Fibroblast of the aortic adventitia (primary cell): ENCODE measurements at places on chromosomes 16 and 17.

GRCh38 chr17:53950207-53950857 lies 127.6 kb downstream of the KIF2B start:
- no peak for DNase-seq

GRCh38 chr16:87824991-87825841 lies 44.1 kb downstream of the SLC7A5 start:
- DNase-seq: no peak

GRCh38 chr17:74099442-74100340 lies 103.8 kb upstream of the RPL38 start:
- no peak for DNase-seq

DNA sequence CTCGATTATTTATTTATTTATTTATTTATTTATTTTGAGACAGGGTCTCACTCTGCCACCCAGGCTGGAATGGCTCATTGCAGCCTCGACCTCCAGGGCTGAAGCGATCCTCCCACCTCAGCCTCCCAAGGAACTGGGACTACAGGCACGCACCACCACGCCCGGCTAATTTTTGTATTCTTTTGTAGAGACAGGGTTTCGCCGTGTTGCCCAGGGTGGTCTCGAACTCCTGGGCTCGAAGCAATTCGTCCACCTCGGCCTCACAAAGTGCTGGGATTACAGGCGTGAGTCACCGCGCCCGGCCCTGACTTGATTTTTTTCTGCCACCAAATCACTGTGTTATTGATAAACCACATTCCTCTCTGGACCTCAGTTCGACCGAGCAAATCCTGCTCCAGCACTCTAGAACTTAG lies 758 bp upstream of the RPL23A start:
- DNase-seq: no peak

DNA sequence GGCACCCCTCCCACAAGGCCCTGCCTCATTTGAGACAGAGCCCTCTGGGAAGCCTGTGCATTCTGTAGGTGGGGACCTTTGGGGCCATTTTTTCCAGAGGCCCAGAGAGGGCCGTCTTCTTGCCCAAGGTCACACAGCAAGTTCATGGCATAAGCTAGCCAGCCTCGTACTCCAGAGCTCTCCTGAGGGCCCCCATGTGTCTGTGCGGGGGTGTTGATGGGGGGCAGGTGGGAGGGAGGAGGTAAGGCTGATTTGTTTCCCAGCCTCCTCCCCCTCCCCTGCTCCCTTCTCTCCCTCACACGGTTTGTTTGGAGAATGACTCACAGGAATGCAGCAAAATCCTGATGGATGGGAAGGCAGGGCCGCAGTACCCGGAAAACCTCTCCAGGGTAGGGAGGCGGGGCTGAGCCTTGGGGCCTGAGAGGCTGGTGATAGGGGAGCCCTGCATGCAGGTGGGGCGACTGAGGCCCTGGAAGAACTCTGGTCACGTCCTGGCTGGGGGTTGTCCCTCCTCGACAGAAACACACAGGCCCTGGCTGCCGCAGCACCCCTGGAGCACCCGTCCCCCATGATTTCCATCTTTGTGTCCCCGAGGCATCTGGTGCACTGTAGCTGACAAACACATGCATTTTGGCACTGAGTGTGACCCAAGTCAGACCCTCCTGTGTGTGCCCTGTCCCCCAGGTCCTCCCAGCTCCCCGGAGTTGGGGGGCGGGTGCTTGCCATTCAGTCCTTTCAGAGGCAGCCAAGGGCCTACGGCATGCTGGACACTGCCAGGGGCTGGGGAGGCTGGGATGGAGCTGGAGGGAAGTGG lies 29.7 kb downstream of the RAI1 start:
- peak; percentile 82 for DNase-seq

DNA sequence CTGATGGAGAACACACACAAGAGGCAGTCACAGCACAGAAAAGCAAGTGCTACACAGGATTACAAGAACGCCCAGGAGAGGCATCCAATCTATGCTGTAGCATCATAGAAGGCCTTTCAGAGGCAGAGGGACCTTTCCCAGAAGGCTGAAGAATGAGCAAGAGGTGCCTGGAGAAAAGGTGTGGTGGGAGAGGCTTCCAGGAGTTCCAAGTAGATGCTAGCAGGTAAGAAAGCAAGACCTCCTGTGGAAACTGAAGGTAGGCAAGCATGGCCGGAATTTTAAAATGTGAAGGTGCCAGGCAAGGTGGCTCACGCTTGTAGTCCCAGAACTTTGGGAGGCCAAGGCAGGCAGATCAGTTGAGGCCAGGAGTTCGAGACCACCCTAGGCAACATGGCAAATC lies 2.1 kb downstream of the ARHGAP17 start:
- no peak for DNase-seq

DNA sequence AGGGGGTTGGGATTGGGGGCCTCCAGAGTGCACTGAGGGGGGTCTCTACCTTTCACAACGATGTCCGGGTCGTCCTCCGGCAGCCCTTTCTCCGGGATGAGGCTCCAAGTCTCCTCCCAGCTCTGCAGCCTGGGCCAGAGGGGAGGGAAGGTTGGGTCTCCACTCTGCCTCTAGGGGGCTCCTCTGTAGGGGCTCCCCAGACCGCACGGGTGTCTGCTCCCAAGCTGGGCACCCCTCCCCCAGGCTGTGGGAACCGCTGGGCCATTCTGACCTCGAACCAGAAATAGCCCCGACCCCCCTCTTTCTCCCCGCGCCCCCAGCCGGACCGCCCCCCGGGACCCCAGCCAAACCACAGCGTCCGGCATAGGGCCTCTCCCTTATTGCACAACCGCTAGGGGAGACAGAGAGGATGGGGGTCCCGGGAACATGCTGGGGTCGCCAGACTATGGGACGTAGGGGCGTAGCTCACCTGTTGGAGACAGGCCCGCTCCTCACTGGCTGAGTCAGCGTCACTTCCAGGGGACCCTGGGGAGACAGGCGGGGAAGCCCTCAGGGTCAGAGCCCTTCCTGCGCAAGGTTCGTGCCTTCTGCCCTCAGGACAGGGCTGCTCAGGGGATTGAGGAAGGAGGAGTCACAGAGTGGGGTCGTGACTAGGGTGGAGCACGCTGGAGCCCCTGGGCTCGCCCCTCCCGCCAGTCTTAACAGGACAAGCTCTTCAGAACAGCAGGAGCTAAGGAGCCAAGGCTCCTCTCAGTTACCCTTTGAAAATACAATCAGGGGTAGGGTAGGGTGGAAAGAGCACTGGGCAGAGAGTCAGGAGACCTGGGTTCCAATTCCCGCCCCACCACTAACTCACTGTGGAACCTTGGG lies 2.7 kb downstream of the PLEKHH3 start:
- DNase-seq: peak; percentile 64

- no peak for DNase-seq
Measured at GRCh38 chr16:27600381-27600780, 50.4 kb downstream of the KATNIP start.

DNA sequence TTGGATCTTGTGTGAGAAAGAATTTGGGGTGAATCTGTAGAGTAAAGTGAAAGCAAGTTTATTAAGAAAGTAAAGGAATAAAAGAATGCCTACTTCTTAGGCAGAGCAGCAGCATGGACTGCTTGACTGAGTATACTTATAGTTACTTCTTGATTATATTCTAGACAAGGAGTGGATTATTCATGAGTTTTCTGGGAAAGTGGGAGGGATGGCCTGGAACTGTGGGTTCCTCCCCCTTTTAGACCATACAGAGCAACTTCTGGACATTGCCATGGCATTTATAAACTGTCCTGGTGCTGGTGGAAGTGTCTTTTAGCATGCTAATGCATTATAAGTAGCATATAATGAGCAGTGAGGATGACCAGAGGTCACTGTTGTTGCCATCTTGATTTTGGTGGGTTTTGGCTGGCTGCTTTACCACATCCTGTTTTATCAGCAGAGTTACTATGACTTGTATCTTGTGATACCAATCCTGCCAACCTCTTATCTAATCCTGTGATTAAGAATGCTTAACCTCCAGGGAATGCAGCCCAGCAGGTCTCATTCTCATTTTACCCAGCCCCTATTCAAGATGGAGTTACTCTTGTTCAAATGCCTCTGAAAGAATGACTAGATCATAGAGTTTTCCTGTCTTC lies 58.7 kb downstream of the HSD17B2 start:
- peak; percentile 12 for DNase-seq

GRCh38 chr17:38354466-38354865 lies 2.8 kb downstream of the SOCS7 start:
- DNase-seq: no peak

DNA sequence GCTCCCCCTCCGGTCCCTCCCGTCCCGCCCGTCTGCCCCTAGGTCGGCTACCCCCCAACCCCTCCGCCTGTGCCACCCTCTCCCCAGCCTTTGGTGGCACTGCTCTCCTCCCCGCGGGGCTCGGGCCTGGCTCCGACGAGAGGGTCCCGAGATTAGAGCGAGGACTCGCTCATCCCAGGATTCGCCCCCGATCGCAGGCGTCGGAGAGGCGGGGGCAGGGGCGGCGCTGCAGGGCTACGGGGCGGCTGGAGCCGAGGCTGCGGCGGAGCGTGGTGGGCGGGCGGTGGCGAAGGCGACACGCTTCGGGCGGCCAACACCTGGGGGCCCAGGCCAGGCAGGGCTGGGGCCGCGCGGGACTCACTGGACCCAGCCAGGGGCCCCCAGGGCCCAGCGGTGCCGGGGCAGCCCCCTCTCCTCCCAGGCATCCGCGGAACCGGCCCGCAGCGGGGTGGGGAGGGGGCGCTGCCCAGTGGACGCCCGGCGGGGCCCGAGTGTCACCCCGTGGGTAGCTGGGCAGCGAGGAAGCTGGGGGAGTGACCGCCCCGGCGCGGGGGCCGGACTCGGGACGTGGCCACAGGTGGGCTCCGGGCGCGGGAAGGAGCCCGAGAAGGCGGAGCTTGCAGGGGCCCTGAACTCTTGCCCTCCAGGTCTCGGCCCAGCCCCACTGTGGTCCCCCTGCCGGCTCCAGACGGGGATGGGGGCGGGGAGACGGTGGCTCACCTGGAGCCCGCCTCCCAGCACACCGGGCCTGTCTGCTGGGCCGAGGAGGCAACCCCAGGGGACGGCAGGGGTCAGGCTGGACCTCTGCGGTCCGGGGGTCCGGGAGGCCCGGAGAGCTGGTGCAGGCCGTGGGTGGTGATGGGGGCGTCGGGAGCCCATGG lies 1.5 kb downstream of the MGAT5B start:
- no peak for DNase-seq

DNA sequence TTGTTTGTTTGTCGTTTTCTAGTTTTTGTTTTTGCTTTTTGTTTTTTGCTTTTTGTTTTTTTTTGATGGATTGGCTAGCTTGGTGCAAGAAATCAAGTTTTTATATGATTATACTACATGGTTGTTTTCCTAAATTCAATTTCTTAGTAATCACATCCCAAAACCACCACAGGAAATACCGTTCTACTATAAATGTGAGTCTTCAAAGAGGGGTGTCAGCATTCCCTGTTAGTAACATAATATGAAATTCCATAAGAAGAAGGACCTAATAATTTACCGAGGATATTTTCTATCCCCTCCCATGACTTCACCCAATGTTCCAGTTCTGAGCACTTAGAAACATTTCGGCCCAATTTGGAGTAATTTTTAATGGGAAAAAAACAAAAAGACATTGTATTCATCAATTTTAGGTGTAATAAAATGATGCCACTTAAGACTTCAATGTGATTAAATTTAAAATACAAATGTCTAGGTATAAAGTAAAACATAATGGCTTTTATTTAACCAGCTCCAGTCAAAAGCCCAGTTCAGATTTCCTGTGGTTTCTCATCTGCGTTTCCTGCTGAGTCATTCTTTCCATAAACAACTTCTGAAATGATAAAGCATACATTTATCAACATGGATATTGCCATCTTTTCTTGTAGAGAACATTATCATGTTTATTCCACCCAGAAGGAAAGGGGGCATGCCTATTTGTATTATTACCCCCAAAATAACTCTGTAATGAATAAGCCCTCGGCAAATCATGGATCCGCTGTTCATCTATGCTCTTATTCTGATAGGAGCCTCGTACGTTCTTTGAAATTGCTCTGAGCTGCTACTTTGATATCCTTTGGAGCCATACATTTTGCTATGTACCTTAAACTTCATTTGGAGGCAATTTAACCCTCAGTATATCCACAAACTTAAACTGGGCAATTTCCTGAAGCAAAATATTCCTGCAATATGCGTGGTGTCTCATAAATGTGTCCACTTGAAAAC lies 28.1 kb downstream of the HSBP1 start:
- peak; percentile 75 for DNase-seq

GRCh38 chr17:79916991-79917901 lies 78.0 kb upstream of the CBX4 start:
- DNase-seq: no peak

DNA sequence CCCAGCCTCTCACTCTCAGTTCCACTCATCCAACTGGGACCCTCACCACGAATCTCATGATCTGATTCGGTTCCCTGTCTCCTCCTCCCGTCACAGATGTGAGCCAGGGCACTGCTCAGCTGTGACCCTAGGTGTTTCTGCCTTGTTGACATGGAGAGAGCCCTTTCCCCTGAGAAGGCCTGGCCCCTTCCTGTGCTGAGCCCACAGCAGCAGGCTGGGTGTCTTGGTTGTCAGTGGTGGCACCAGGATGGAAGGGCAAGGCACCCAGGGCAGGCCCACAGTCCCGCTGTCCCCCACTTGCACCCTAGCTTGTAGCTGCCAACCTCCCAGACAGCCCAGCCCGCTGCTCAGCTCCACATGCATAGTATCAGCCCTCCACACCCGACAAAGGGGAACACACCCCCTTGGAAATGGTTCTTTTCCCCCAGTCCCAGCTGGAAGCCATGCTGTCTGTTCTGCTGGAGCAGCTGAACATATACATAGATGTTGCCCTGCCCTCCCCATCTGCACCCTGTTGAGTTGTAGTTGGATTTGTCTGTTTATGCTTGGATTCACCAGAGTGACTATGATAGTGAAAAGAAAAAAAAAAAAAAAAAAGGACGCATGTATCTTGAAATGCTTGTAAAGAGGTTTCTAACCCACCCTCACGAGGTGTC lies 26.6 kb downstream of the STH start:
- no peak for DNase-seq

- peak; percentile 73 for DNase-seq
Measured at GRCh38 chr17:17044846-17045561, 2.7 kb downstream of the MPRIP start.

DNA sequence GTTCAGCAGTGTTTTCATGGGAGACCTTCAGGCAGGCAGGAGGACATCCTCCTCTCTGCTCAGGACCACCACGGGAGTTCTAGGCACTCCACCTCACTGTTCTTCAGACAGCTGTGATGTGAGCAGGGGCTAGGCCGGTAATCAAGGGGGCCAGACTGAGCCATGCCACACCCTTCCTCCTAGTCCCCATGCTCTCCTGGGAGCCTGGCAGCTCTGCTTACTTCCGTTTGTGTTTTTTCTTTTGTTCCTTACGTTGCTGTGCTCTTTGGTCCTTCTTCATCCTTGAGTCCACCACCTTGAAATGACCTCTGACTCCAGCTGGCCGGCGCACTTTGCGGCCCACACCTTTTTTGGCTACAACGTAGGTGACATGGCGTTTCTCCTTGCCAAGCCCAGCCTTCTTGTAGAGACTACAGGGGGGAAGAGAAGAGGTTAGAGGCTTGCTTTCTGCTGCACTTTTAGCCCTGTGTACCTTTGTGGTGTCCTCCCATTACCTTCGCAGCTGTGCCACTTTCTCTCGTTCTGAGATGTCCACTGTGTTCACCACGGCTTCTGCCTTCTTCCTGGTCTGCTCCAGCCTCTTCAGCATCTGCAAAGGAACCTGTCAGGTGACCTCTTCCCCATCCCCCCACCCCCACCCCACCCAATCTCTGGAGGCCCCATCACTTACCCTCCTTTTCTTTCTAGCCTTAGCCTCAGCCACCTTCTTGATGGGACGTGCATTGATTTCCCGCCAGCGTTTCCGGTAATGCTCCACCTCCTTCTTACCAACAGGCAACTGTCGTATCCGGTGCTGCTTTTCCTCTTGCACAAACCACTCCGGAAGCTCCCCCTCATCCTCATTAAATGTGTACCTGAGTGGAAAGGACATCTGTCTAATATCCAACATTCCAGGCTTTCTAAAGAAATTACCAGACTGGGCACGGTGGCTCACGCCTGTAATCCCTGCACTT lies 7.4 kb upstream of the PSMC5 start:
- no peak for DNase-seq
